ENCODE measurements at places on chromosomes 5 and 9. TPM values are rescaled to one million over a fixed set of nuclear protein-coding genes. Genes with fewer than 3 reads are reported as not detected.

Gene RANBP6
- total RNA-seq, result 63.0 TPM

Gene ANGPTL2
- 9.4 TPM for total RNA-seq

Gene AGTPBP1
- 81.5 TPM for total RNA-seq

DNA sequence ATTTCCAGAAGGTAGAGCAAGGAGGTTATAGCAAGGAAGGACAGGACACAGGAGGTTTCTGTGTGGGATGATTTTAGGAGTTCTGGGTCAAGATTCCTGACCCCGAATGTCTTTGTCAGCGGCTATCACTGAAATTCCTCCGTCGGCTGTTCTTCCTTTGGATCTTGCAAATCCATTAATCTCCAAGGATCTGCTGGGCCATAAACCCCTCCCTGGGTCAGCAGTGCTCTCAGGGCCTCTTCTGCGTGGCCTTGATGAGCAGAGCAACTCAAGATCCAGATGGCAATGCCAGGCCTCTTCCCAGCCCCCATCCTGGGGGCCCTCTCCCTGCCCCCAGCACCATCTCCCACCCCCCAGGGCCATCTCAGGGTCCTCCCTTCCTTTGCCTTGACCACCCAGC, 16.3 kb upstream of the COL27A1 start:
- DNase-seq, result no peak
